Activated B cell treated with CpG ODN at 0.5 μM for 24 hours (primary cell): ENCODE measurements at places on chromosomes 5 and 9.

GRCh38 chr9:15180124-15180523 is 126.9 kb downstream of the TTC39B start:
- DNase-seq = no peak

DNA sequence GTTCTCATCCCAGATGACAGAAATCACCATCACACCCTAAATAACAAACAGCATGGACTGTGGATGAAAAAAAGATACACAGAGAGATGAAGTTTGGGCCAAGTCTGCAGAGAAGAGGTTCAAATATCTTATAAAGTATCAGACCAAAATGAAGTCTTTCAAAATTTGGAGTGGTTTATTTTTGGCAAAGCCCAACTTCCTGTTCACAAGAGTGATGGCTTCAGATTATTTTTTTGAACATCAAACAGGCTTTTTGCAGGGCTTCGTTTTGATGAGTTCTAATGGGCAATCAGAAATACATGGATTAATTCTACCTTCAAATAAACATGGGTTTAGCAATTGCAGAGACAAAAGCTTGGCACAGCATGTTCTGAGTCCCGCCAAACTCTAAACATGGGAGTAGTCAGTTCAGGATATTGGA is 378.2 kb upstream of the RPS23 start:
- DNase-seq = no peak

GRCh38 chr9:123948286-123948685 is 18.4 kb upstream of the DENND1A start:
- no peak for DNase-seq

DNA sequence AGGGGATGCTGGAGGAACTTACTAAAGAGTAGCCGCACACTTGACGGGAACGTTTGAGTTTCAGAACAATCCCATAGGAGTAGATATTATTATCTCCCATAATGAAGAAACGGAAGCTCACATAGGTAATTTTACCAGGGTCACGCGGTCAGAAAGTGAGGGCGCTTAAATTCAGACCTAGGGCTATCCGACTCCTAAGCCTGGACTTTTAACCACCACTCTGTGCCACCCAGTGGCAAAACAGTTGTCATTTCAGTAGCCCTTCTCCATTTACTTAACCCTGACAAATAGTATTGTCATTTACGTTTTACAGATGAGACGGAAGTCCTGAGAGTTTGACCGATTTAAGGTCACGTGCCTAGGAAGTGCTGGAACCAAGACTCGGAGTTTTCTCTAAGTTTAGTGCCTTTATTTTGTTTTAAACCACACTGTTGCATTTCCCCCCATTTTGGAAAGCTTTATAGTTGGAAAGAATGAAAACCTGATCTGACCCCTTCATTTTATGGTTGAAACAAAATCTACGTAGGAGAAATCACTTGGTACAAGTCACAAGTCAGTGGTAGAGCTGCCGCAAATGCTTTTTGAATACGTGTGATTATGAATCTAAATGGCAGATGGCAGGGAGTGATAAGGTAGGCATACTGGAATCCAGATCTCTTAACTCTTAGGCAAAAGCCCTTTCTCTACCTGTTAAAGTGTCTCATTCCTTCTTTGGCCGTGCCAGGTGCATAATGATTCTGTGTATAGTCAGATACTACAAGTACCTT is 650 bp downstream of the MRRF start:
- no peak for DNase-seq

- no peak for DNase-seq
Measured at GRCh38 chr5:76305775-76306174, 97.3 kb upstream of the IQGAP2 start.

DNA sequence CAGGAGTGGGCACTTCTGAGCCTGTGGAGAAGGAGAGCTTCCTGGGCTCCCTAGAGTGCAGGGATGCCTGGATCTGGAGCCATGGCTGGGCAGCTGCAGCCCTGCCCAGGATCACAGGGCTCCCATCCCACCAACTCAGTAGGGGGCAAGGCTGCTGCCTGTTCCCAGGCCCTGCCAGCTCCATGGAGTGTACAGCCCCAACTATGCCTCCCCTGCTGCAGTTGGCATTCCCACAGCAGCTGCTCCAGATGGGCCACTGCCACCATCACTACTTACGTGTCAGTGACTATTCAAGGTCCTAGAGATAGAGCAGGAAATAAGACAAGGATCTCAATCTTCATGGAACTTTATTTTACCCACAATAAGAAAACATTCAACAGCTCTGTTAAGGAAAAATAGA is 107.1 kb upstream of the TNPO1 start:
- DNase-seq = no peak

- no peak for DNase-seq
Measured at GRCh38 chr9:113940077-113940476, 64.0 kb downstream of the ZNF618 start.

GRCh38 chr5:96576876-96577275 is 85.3 kb upstream of the CAST start:
- no peak for DNase-seq
